ENCODE measurements at places on chromosomes 7 and 10.

GRCh38 chr7:91800389-91800788, 80.1 kb downstream of the MTERF1 start:
- DNase-seq, result no peak

- DNase-seq, result no peak
Observed at GRCh38 chr7:81441750-81442149, 328.1 kb downstream of the HGF start.

GRCh38 chr10:13890233-13891127, 303.7 kb downstream of the PRPF18 start:
- peak; percentile 31 for DNase-seq

GRCh38 chr7:152574892-152575548, 100.9 kb downstream of the XRCC2 start:
- no peak for DNase-seq

- DNase-seq, result no peak
Observed at GRCh38 chr10:3785851-3786271, 852 bp upstream of the KLF6 start.

DNA sequence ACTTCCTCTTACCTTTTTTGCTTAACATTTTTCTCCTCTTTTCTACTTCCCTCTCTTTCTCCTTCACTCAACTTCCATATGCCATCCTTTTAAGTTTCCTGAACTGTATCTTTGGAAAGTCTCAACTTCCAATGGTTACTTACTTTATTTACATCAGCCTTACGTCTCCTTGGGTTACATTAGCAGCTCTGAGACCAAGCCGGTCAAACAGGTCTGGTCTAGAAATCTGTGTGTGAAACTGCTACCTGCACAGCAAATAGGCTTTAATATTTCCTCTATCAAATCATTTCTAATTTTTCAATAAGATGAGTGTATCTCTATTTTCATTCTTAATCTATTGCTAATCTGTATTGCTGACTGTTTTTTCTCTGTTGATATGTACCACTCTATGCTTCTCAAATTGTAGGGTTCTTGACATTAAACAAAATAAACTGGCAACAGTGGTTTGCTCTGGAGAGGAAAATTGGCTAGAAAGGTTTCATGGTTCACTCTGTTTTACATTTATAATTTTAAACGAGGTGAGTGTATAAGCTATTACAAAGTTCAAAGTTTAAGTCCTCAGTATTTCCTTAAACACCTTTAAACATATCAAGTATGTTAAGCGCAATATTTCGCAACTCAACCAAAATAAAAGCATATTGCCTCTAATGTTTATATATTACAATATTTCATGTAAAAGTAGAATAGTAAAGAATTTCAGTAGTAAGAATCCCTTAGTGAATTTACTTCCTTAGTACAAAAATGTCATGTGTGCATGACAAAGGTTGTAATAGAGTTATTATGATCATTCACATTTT, 3.6 kb upstream of the SEMA3C start:
- DNase-seq, result no peak

DNA sequence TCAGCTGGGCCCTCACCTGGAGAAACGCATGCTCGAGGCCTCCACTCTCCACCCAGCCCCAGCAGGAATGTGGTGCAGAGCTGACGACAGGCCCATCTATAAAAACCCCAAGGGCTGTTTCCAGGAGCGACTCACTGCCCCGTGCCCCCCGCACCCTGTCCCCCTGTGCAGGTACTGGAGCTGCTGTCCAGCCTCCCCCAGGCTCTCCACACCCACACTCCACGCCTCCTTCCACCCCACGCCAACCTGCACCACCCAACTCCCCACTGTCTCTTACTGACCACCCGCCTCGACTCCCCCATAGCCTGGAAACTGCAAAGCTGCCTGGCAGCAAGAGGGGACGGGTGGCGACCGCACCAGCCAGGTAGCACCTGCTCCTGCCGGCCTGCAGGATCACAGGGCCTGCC, 43.3 kb downstream of the DIP2C start:
- no peak for DNase-seq

DNA sequence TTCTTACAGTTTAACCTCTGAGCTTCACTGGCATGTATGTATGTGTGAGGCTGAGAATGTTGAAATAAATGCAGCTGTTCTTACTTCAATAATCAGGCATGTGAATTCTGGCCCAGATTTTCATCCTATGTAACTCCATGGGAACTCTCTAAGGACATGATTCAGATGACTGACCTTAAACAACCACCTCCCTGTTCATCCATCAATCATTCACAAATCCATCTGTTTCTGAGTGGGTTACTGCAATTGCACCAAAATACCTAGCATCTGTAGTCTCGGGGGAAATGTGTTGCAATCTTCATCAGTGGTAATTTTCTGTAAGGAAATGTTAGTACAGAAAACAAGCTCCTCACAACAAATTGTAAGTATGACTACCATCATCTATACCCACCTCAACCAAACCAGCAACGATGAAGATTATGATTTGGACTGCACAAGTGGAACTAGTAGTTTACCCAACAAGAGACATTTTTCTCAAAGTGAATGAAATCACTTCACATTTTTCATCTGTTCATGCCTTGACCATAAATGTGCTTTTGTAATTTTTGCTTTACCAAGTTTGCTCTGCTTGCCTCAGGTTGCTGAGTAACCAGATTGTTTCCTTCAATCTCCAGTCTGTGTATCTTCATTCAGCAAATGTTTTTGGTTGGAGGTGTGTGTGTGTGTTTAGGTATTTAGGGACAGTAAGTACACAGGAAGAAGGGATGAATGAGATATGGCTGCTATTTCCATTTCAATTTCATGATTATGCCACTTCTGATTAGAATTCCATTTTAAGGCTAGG, 65.7 kb upstream of the FZD8 start:
- no peak for DNase-seq

GRCh38 chr10:85618841-85619240, 747.8 kb downstream of the GRID1 start:
- no peak for DNase-seq
